ENCODE measurements at places on chromosomes 12 and 14.

DNA sequence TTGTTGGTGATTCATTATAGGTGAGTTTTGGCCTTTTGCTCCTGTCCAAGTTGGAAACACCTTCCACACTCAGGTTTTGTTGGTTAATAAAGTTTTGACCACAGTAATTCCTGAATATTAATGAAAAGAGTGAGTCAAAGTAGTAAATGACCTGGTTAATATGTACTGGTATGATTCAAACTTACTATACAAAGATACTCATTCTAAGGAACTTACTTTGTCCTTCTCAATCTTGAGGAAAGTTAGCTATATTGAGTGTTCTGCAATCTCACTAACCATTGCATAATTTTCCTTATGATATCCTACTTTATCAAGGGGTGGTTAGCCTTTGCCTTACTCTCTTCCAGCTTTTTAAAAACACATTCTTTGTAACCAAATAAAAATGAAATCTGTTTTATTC is 20.9 kb upstream of the HECTD1 start:
- DNase-seq, result no peak

DNA sequence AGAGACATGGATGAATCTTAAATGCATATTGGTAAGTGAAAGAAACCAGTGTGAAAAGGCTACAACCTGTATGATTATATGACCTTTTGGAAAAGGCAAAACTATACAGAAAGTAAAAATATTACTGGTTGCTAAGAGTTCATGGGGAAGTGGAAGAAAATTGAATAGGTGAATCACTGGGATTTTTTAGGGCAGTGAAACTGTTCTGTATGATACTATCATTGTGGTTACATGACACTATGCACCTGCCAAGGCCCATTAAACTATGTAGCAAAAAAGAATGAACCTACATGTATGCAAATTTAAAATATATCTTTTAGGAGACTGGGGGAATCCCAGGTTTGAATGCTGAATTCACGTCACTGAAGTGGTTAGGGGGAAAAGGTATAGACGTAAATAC is 12.6 kb upstream of the OR8S1 start:
- no peak for DNase-seq

DNA sequence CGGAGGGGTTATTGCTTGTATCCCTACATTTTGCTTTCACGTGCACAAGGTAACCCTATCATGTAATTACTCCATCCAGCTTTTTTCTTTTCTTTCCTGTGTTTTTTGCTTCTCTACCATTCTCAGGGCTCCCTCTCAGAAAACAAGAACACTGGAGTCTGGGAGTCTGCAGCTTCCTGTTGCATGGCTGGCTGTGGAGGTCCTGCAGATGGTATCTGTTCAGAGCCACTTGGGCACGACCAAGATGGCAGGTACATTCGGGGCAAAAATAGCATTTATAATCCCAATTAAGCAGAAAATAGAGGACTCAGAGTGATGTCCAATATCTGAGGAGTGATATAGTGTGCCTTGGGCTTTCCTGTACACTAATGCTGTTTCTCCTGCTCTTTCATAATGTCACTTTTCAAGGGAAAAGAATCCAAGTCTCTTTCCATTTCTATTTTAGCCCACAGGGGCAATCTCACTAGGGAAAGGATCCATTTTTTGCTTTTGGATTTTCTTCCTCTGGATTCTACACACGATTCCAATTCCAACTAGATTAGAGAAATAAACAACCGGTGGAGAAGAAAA is 3.2 kb upstream of the NUMB start:
- DNase-seq, result no peak

DNA sequence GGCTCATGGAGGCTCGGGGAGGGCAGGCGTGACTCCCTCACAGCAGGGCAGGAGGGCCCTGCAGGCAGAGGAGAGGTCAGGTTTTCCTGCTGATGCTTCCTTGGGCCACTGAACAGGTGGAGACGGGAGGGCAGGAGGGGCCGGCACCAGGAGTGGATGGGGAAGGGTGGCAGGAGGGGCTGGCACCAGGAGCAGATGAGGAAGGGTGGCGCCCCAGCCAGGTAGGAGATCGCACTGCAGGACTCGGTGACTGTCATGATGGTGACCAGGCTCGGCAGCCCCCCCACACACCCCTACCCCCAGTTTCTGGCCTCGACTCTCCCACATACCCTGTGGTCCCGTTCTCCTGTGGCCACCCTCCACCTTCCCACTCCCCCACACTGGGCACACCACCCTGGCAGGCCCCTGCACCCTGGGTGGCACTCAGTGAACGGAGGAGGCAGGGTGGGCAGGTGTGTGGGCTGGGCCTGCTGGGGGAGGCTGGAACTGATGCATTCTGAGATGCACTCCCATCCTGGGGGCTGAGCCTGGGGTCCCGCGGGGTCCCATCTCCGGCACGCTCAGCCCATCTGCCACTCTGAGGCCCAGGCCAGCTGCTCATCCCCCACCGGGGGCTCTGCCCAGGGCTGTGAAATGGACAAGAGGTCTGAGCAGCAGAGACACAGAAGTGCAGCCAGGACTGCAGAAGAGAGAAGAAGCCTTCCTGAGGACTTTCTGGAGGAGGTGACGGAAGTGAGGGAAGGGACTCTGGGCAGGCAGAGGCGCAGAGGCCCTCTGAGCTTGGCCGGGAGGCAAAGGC is 2.8 kb downstream of the NUDT14 start:
- DNase-seq, result no peak

GRCh38 chr14:75279153-75279762 is 630 bp downstream of the FOS start:
- no peak for DNase-seq

- DNase-seq, result no peak
Observed at GRCh38 chr12:104935886-104936285, 22.2 kb downstream of the SLC41A2 start.

GRCh38 chr14:76348898-76349297 is 27.0 kb upstream of the ESRRB start:
- no peak for DNase-seq

DNA sequence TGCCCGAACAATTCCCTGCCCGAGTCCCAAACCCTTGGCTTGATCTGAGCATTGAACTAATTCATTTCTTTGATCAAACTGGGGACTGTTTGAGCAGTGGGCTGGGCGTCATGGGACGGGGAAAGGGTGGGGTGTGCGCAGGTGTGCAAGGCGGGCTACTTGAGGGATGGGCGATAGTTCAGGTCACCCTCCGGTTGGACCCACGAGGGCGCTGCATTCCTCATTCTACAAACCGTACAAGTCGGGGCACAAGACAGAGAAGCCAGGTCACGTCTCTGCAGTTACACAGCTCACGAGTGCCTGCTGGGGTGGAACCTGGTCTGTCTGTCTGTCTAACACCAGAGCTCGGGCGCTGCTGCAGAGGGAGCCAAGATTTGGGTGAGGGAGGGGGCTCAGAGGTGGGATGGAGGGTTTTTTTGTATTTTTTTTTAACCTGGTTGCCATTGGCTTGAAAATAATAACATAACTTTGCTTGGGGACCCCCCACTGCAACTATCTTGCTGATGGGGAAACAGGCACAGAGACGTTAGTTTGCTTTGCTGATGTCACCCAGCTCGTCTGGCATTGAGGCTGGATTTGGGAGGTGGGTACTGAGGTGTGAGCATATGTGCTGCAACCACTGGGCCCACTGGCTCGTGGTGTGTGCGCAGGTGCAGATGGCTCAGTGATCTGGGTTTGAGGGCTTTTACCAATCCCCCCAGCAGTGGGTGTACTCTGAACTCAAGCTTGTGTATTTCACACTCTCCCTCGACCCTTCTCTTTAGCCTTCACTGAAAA is 7.6 kb upstream of the RTL1 start:
- no peak for DNase-seq

DNA sequence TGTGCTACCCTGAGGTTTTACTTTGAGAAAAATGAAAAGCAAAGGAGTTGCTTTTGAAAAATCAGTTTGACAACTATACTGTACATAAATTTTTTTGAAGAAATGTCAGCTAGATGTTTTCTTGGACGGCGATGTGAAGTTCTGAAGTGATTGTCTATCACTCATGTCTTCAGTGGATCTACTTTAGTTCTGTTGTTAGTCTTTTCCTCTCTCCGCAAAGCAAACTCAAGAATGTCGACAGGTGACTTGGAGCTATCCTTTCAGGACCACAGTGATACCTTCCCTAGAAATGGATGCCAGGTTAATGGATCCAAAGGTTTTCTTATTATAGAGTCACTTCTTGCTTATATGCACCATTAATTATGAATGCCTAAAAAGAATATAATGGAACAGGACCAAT is 1.2 kb downstream of the PTPRO start:
- DNase-seq, result no peak

GRCh38 chr12:66191547-66192126 is 2.6 kb downstream of the IRAK3 start:
- DNase-seq, result no peak

DNA sequence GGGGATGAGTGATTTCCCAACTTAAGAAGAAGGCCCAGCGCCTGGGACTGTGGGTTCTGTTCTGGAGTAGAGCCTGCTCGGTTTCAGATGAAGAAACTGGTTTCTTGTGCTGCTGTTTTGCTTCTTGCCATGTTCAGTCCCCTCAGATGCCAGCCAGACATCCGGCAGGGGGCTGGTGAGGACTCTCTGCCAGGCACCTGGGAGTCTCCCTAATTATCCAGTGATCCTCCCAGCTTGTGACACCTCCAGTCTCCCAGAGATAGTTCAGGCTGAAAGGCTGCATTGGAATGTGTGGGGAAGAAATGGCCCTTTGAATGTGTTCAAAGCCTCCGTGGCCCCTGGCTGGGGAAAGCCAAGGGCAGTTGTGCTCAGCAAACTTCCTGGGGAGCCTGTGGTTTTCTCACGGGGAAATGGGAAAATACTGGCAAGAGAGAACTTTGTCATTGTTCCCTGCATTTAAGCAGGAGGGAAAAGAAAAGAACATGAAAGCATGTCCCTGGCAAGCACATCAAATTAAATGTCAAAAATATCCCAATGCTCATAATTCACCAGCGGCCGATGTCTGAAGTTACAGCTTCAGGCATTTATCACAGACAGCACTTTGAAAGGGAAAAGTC is 8.5 kb upstream of the SERPINA12 start:
- no peak for DNase-seq

GRCh38 chr14:57174466-57174865 is 94.2 kb downstream of the EXOC5 start:
- no peak for DNase-seq

DNA sequence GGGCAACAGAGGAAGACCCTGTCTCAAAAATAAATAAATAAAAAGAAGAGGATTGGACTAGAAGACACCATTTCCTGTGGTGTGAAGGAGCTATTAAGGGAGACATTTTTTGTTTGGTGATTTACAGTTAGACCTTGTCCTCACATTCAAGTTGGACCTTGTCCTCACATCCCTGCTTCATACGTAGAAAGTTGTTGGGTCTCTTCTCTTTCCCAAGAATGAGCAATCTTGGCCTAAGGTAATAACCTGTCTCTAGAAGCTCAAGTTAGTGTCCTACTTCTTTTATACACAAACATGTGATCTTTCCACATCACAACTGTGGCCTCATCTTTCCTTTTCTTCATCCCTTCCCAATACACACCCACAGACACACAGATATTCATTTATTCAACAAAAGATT is 13.0 kb downstream of the APOLD1 start:
- no peak for DNase-seq

- DNase-seq, result no peak
Observed at GRCh38 chr12:39619316-39619659, 315 bp downstream of the ABCD2 start.

DNA sequence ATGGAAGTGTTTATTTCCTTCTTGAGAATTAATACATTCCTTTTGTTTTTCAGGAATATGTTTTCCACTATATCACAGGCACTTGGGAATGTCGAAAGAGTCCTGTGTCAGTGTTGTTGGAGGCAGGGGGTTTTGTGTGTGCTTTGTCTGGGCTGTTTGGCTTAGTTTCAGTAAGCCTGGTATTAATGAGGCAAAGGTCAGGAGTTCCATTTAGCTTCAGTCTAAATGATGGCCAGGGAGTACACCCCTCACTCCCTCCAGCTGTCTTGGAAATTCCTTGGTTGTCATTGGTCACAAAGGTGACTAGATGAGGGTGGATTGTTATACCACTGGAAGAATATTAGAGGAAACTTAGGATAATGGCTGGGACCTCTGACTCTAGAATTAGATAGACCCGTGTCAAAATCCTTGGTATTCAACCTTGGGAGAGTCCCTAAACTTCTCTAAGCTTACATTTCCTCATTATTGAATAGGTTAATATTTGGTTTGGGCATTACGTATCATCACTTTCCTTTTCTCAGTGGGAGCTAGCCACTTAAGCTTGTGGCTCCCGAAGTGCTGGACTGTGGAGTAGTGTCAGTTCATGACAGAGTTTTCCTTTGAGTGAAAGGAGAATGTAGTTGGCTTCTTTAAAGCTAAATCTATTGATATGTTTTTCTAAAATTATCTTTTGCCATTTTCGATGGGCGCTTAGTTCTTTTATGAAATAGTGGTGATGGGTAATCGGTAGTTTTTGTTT is 5.2 kb downstream of the FRS2 start:
- DNase-seq, result no peak

DNA sequence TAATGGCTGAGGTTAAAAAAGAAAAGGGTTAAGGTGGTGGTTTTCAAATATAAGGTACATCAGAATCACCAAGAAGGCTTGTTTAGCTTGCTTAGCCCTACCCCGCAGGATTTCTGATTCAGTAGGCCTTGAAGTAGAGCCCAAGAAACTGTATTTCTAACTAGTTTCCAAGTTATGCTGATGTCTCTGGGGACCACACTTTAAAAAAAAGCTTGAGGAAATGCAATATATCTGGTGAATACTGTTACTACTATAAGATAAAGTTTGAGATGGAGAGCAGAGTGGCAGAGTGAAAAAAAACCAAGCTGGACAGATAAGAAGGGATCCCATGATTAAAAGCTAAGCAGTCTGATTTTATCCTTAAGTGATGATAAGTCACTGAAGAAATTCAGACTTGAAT is 18.3 kb upstream of the GXYLT1 start:
- DNase-seq, result no peak

DNA sequence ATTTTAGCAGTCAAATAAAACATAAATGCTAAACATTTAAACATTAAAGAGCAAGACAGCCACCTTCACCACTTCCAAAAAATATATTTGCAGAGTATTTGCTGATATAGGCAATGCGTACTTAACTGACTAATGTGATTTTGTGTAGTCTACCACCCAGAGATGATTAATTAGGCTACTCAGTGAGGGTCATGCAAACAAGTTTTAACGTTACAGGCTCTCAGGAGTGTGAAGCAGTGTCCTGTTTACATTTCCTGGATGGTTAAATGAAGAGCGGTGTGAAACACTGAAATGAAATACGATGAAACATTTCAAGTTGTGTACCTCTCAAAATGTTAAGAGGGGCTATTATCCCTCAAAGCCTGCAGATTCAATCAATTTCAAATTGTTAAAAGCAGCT is 165.8 kb upstream of the LRIG3 start:
- DNase-seq, result no peak

- no peak for DNase-seq
Observed at GRCh38 chr14:60756847-60757246, 22.3 kb downstream of the MNAT1 start.

DNA sequence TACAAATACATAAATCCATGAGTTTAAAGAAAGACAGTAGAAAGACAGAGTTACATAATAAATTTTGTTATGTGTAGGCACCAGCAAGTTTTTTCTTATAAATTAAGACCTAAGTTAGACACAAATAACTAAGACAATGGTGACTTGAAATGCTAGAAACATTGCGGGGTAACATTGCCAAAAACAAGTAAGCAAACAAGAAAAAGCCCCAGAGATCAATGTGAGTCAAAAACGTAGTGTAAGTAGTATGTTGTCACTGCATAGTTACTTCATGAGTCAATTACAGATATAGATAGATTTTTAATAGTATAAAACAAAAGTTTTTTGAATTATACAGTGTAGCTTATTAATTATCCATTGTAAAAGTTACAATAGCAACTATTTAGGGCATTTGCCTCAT is 83.4 kb downstream of the CNTN1 start:
- DNase-seq, result no peak
